ENCODE measurements at places on chromosomes 6 and 20.

DNA sequence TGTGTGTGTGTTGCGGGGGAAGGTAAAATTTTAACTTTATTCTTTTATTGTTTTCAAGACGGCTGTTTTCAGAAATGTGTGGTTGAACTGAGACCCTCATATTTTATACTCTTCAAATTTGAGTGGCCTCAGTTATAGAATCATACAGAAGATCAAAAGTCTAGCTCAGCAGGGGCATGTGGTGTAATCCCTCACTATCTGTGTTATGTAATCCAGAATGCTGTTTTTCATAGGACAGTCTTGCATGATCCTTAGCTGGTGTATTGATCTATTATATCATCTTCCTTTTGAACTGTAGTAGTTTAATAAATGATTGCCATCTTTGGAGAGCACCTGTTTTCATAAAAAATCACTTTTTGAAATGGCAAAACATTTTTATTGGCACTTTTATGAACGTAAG lies 1.4 kb downstream of the PLCB4 start:
- no peak for DNase-seq

GRCh38 chr6:27176096-27176495 lies 71.4 kb upstream of the PRSS16 start:
- DNase-seq, result peak; percentile 22

GRCh38 chr6:14408446-14408845 lies 290.9 kb downstream of the CD83 start:
- DNase-seq, result no peak

DNA sequence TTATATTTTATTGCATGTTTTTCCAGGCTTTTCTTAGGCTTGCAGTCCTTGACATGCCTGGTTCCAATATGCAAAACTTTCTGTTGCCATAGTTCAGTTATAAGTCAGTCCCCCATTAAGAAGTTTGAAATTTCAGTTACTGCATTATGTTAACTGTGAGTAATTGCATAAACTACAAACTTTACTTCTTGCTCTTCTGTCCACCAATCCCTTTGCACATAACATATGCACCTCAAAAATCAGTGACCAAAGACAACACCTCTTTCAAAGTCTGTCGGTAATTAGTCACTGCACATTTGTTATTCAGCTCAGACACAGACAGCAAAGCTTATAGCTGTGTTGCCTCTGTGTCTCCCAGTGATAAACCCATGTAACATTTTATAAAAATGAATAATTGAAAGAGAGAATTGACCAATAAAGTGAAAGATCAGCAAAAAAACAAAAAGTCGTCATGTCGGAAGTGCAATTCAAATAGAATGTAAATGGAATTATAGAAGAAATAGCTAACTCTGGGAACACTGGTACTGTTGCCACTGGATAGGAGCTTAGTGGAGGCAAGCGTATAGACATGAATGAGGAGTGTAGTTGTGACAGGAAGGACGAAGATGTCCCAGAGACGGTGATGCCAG lies 50.3 kb upstream of the BTBD3 start:
- peak; percentile 21 for DNase-seq

DNA sequence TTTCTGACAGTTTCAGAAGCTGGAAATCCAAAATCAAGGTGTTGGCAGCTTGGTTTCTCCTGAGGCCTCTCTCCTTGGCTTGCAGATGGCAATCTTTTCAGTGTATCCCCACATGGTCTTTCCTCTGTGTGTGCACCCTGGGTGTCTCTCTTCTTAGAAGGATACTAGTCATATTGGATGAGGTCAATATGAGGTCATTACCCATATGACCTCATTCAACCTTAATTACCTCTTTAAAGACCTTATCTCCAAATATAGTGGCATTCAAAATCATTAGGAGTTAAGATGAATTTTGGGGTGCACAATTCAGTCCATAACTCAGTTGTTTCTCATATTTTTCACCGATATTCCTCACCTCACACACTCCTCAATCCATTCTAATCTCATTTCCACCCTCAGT lies 92.4 kb upstream of the TGM3 start:
- DNase-seq, result no peak

DNA sequence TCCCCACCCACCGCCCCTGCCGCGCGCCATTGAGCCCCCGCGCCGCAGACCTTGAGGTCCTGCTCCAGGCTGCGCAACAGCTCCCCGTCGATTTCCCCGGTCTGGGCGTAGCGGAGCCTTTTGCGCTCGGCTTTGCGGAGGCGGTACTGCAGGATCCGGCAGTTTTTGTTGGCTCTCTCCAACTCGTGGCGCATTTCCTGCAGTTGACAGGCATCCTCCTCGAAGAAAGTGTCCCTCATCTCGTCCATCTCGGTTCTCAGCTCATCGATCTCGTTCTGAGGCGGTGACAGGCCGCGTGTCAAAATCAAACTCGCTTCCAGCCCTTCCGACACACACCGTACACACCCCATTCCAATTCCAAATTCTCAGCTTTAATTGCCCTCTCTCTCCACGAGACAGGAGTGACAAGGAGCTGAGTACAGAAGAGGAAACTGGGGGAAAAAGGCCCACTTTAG lies 4.3 kb downstream of the MTCL3 start:
- peak; percentile 49 for DNase-seq

GRCh38 chr6:111990214-111990613 lies 63.7 kb upstream of the CCN6 start:
- no peak for DNase-seq

DNA sequence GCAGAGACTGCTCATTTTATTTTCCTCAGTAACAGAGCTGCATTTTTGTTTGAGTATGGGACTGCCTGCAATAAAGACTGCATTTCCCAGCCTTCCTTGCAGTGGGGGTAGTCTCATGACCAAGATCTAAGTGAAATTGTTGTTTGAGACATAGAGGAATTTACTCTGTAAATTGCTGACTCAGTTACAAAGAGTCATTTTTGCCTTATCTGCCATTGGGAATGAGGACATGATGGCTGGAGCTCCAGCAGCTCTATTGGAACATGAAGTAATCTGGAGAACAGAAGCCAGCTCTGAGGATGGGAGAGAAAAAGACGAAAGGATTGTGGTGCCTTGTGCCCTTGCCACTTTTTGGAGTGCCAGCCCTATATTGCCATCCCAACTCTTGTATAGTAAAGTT lies 2.1 kb upstream of the CST11 start:
- DNase-seq, result no peak

DNA sequence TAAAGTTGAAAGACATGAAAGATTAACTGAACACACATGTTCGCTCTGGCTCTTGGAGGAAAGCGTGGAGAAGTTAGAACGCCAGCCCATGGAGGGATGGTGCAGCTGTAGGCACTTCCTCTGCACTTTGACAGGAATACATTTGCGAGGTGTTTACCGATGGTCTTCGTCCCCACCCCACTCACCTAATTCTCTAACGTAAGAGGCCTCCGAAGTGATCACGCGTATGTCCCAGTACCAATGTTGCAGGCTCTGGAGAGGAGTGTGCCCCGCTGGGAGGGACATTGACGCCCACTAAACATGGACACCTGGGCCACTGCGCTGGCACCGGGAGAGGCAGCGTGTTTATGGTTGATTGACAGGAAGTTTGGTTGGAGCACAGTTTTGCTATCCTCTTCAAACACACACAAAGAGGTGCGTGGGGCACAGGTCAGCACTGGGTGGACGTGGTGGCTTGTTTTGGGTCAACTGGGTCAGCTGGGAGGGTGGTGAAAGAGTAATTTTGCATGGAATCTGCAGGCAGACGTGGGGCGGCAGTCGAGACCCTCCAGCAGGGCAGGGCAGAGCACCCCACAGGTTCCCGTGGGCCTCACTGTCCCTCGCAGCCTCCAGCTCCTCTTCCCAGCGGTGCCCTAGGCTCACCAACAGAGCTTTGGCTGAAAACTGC lies 110.1 kb downstream of the DLL1 start:
- DNase-seq, result no peak

- peak; percentile 54 for DNase-seq
Measured at GRCh38 chr6:28896505-28897368, 27.0 kb downstream of the TRIM27 start.

- DNase-seq, result no peak
Measured at GRCh38 chr6:164838068-164838615, 471.3 kb downstream of the C6orf118 start.

DNA sequence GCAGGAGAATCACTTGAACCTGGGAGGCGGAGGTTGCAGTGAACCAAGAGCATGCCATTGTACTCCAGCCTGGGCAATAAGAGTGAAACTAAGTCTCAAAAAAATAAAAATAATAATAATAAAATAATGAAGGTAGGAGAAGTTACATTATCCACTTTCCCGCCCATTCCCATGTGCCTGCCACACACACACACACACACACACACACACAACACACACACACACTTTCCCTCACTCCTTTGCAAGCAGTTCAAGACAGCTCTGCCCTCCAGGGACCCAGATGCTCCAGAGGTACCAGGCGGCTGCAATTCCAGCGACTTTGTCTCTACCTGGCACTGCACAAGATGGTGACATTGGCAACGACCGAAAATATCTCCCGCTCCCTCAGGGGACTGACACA lies 224.8 kb upstream of the JARID2 start:
- DNase-seq, result no peak

GRCh38 chr6:158475344-158476302 lies 84.3 kb upstream of the TMEM181 start:
- DNase-seq, result peak; percentile 81

All from fibroblast of skin of right quadriceps (primary cell).